Suppressor macrophage treated with lipopolysaccharide for 4 hours (primary cell): ENCODE measurements at places on chromosomes 13 and 19.

DNA sequence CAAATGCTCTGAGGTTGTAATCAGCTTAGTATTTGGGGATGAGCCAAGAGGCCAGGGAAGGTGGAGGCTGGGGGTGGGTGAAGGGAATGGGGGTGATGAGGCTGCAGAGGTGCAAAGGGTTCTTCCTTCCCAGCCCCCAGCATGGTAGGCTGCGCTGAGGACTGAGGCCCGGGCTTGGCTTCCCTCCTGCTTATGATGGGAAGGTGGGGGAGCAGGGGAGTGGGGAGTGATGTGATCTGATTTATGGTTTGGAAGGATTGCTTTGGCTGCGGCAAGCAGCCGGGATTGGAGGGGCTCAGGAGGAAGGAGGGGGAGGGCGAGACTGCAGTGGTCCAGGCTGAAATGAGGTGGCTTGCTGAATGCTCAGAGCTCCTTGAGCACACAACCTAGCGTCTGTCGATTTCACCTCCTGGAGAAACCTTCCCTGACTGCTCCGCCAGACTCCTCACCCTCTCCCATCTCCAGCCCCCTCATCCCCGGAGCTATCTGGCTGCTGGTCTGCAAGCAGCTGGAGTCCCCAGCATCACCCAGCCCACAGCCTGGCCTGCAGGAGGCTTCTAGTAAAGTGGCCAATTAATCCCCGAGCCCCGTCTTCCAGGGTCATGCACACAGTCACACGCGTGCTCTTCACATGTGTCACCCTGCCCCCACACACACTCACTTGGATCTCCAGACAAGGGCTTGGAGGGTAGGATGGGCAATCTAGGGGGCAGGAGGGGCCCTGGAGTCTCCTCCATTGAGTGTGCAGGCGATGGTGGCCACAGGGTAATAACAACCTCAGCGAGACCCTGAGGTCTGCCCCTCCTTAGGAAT lies 757 bp upstream of the CLEC11A start:
- DNase-seq, result no peak

DNA sequence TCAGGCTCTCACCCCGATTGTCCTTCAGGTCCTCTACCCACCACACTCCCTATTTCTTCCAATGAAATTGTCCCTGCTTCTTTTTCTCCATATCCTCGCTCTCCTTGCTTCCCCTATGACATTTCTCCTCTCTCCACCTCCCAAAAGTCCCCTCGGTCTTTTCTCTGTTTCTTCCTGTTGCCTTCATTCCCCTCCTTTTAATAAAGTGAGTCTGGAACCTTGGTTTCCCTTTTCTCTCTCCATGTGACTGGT lies 676 bp upstream of the ZNF574 start:
- no peak for DNase-seq

DNA sequence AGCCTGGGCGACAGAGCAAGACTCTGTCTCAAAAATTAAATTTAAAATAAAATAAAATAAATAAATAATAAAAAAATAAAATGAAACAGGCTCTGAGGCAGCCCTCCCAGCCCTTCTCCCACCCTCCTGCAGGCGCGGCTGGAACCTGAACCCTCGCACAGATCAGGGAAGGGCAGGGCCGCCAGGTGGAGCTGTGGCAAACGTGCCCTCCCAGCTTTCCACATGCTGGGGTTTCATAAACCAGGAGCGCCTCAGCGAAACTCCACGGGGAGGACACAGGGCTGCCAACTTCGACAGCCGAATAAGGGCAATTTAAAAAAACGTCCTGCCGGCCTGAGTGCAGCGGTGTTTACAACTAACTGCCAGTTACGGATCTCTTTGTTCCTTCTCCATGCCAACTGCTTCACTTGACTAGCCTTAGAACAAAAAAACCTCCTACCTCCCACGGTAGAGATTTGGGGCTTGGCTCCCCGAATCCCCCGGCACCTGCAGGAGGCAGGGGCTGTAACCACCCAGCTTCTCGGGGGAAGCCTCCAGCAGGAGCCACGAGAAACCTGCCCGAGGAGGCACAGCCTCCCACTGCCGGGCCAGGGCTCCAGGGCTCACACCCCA lies 15.9 kb downstream of the ZNF787 start:
- peak; percentile 67 for DNase-seq

GRCh38 chr13:93066187-93066586 lies 160.4 kb upstream of the GPC6 start:
- DNase-seq, result no peak

GRCh38 chr13:51849145-51850101 lies 4.4 kb upstream of the TMEM272 start:
- peak; percentile 68 for DNase-seq

- no peak for DNase-seq
These were observed 2.1 kb downstream of the TMEM255B start for GRCh38 chr13:113761136-113761535.

DNA sequence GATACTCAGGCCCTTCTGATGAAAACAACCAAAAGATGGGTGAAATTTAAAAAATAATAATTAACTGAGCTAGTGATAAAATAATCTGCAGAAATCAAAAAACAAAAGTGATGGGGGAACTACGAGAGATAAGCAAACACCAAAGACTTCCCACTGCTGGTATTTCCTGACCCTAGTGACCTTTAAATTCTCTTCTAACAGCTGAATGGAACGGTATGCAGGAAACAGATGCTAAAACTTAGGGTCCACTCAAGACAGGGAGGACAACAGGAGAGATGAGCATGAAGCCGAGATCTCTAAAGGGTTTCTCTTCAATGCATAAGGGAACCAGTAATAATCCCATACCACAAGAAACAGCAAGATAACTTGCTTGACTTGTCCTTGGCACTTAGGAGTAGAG lies 50.8 kb downstream of the USP12 start:
- no peak for DNase-seq
